ENCODE measurements at places on chromosomes 5 and 9.

- DNase-seq = no peak
Observed at GRCh38 chr9:6945816-6946215, 188.0 kb downstream of the KDM4C start.

DNA sequence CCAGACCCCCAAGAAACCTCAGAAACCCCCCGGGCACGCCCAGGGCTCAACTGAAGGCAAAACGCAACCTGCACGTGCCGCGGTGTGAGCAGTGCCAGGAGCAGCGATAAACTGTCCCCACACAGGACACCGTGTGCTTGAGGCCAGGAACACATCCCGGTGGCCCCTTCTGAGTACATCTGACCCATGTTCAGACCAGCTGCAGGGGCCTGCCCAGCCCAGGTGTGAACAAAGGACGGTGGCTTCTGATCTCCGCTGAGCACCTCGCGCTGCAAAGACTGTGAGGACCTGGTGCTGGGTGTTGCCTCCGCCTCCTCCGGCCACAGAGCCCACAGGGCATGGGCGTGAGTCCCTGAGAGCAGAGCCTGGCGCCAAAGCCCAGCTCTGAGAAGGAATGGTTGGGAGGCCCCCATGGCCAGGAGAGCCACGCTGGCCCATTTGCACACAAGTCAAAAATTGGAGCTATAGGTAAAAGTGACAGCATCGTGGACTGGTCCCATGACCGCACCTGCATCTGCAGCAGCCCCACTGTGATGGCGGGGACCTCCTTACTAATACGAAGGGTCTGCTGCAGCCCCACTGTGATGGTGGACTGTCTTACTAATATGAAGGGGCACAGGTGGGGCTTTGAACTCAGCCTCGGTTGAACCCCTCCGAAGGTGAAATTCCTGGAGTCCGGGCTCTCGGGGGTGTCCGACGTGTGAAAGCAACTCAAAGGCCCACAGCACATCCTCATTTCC, 31.5 kb downstream of the NDUFS6 start:
- no peak for DNase-seq

DNA sequence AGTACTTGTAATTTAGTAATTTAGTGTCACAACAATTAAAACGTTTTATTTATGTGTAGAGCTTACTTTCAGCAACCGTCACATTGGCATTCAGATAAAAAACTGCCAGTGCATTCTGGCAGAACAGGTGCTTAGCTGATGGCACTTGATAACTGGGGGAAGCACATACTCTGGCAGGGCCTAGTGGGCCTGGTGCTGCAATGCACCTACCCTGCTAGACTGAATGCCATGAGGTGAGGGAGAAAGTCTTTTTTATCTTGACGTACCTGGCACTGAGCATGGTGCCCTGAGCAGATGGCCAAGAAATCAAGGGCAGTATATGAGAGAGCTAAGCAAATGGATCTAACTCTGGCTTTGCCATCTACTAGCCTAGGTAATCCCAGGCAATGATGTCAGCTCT, 280.6 kb upstream of the EFNA5 start:
- no peak for DNase-seq

GRCh38 chr9:109051733-109052132, 38.4 kb upstream of the CTNNAL1 start:
- no peak for DNase-seq

GRCh38 chr5:94461131-94461530, 157.3 kb downstream of the KIAA0825 start:
- no peak for DNase-seq

- peak; percentile 46 for DNase-seq
Observed at GRCh38 chr5:154712518-154713437, 42.4 kb upstream of the LARP1 start.

GRCh38 chr9:107989544-107989943, 500.0 kb upstream of the KLF4 start:
- DNase-seq = no peak

- peak; percentile 71 for DNase-seq
Observed at GRCh38 chr9:137227054-137227852, at the start of gene RNF224. Gene RNF224 (plus strand): TSS chr9:137227502. CDS start chr9:137228336, 834 bp downstream.

DNA sequence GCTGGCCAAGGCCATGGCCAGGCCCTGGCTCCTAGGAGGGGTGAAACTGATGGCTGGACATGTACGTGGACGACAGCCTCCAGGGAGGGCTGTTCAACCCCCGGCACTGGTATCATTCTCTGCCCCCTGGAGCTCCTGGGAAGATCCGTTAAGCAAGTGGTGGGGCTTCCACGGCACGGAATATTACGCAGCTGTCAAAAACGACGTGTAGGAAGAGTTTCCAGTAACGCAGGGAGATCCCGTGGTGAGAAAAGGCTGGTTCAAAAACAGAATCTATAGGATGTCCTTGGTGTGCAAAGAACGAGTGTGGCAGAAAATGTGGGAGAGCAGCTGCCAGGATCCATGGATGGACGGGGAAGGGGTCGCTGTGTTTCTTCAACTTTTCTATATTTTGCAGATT, 36.3 kb upstream of the TMEM250 start:
- no peak for DNase-seq

GRCh38 chr5:763397-763796, 21.1 kb downstream of the ZDHHC11B start:
- no peak for DNase-seq

DNA sequence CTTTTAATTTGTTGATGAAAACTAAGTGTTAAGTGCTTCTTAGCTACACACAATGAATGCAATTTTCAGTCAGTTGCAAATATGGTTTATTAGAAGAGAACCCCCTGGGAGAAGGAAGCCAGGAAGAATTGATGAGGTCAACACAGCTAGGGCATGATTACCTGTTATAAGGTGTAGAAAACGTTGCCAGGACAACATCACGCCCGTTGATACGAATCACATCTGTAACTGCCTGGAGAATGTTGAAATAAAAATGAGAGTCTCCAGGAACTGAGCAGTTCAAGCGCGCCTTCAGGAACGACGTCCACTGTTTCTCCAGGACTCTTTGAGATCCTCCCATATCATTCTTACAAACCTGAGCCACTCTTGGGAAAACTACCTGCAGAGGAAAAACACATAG, 88.0 kb downstream of the SEMA6A start:
- no peak for DNase-seq

DNA sequence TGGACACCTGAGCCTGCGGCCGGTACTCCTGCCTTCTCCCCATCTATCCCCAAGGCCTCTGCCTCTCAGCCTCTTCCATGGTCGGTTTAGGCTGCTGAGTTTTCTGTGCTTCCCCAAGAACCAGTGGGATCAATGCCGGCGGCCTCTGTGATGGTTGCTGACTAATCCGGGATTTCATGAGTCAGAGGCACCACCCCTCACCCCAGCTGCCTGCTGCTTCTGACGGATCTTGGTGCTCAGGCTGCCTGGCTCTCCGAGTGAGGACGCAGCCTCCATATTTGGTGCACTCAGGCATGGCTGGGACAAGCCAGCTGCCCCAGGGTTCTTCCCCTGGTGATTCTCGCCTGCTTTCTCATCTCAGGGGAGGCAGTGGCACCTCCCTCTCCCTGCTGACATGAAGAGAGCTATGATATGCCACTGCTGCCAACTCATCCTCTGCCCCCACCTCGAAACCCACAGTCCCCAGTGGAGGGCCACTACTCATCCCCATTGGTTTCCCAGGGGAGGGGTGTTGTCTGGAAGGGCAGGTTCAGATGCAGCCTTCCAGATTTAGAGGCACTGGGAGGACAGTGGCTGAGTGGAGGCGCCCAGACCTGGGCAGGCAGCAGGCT, 3.3 kb upstream of the MAN1B1 start:
- DNase-seq = peak; percentile 94

GRCh38 chr9:75170898-75171360, 82.6 kb downstream of the OSTF1 start:
- no peak for DNase-seq

GRCh38 chr5:65482296-65482735, 596 bp upstream of the ADAMTS6 start:
- DNase-seq = no peak

- no peak for DNase-seq
Observed at GRCh38 chr5:147290261-147290660, 55.4 kb downstream of the STK32A start.

DNA sequence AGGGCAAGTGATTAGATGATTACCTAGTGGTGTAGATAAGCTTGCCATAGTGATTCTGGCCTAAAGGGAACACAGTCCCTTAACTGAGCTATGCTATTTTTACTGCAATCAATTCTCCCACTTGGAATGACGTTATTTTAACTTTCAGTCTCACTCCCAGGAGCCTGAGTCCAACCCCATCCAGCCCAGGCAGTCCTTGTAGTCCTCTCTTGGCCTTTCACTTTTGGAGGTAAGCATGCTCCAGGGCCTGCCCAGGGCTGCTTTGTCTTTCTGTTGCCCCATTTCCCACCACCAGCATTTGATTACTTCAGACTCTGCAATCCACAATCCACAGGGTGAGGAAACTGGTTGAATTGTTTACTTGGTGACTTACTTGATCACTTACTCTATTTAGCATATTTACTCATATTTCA, 233.0 kb downstream of the CD180 start:
- no peak for DNase-seq

- DNase-seq = no peak
Observed at GRCh38 chr5:9715891-9716335, 85.8 kb upstream of the TAS2R1 start.

- no peak for DNase-seq
Observed at GRCh38 chr5:1507014-1507375, 16.8 kb downstream of the LPCAT1 start.

GRCh38 chr9:99114846-99115500, 10.1 kb downstream of the TGFBR1 start:
- no peak for DNase-seq

DNA sequence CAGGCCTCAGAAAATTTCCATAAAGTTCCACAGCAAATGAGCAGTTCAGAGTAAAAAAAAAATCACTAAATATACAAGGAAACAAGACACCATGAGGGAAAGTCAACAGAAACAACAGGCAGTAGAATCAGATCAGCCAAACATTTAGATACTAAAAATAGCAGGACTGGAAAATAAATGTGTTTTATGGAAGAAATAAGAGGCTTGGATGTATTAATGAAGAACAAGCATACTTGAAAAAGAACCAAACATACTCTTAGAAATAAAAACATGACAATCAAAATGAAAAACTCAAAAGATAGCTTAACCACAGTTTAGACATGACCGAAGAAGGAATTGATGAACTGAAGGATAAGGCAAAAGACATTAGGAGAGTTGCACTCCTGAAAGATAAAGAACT, 22.6 kb downstream of the MYMK start:
- DNase-seq = no peak

DNA sequence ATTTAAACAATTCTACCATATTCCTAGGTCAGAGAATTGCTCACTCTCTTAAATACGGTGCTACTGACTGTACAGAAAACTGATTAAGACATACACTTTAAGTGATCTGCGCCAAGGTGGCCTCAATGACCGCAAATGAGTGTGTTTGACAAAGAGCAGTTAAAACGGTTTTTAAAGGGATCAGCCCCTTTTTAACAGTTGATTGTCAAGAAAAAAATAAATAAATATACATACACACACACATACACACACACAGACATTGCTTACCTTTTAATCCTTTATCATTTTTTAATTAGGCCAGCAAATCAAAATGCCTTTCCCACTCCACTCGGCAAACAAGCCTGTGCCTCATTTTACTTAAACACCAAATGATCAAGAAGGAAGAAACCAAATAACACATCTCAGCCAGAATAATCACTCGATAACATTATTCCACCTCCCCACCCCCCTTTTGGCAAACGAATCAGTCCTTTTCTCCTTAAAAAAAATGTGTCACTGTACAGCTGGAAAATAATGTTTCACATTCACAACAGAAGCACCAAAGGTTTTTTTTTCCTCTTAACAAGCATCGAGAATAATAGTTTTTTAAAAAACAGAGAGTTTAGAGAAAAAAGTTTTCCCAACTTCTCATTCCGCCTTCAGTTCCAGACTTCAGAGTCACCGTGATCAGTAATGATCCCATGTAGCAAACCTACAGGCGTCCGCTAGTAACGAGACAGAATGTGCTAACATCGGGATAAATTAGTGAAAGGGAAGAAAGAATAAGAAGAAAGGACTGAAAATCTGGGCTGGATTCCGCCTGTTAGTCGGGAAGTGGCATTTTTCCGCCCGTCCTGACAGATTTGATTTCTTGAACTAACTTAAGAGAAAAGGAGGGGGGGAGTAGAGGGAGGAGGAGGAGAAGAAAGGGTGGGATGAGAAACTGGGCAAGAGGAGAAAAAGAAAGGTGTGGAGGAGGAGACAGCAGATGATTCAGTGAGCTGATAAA, at the start of gene ZNF608:
Gene ZNF608 (minus strand): TSS at position 712 of the 988 bp plus-strand sequence. CDS start 1,650 bp downstream, outside the sequence.
- no peak for DNase-seq

DNA sequence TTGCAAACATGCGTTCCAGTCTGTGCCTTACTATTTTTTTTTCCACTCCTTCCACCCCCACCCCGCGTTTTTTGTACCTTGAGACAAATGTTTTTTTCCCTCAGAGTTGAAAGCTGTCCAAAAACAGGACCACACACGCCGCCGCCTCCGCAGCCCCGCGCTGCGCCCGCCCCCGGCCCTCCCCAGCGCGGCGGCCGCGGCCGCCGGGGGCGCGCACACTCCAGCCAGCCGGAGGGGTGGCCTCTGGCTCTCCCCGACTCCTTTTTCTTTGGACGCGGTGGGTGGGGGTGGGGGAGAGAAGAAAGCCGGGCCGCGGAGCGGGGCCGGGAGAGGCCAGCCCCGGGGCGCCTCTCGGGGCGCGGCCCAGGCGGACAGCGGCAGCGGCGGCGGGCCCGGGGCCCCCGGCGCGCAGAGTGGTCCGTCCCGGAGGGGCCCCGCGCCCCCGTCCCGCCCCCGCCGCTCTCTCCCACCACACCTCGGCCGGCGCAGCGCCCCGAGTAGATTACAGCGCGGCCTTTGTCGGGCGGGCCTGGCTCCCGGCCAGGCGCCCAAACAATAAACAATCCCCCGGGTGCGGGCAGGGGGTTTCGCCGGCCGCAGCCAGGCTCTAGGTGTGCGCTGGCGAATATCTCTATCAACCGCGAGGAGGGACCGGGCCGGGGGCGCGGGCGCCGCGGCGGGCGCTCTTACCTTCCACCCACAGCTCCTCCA, 10.9 kb downstream of the PTCH1 start:
- DNase-seq = no peak

GRCh38 chr9:7266911-7267595, 509.3 kb downstream of the KDM4C start:
- no peak for DNase-seq

DNA sequence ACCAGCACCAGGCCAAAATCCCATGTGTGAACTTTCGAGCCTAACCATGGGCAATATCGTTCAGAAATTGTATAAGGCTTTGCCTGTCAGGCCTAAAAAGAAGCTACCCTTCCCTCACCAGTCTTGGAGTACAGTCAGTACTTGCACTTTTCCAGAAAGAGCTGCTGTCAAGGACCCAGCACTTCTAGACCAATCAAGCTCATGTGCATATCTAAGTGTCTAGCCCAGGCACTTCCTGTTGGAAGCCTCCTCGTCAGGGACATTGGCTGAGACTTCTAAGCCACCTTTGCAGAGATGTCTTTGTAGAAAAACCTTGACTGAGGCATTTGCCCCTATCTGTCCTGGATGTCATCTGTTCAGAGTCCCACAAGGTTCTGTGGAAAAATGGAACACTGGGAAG, 1930.5 kb downstream of the EFNA5 start:
- DNase-seq = no peak

DNA sequence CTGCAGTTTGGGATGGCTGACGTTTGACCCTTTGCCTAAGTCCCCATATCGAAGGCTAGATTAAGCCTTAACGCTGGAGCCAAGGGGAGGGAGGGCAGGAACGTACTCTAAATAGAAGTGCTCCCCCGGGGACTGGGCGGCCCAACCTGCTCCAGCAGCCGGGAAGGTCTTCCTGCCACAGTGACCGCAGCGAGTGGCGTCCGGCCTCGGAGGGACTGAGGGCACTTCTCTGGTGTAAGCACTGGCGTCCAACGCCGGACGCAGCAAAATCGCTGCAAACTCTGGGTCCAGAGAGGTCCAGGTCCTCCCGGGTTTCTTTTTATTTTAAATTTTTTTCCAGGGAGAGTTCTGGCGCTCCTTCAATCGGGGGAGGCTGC, 505 bp upstream of the ACER2 start:
- DNase-seq = no peak

Data from HCT116 (cell line).